ENCODE measurements at places on chromosomes 3 and 15. TPM values are rescaled to one million over a fixed set of nuclear protein-coding genes. Genes with fewer than 3 reads are reported as not detected.

CCR9 gene
- not detected for total RNA-seq

POPDC2 gene
- 0.34 TPM for total RNA-seq

CD96 gene
- not detected for total RNA-seq

CHST2 gene
- 22.9 TPM for total RNA-seq

KLHL40 gene
- total RNA-seq = not detected

ABI3BP gene
- total RNA-seq = 3.1 TPM

GOLGA6A gene
- 0.07 TPM for total RNA-seq

C2CD4A gene
- 3.0 TPM for total RNA-seq

IGSF11 gene
- 0.21 TPM for total RNA-seq

HGD gene
- total RNA-seq = 0.28 TPM

ABHD6 gene
- total RNA-seq = 9.9 TPM

NEO1 gene
- total RNA-seq = 65.9 TPM

TRIM42 gene
- total RNA-seq = not detected

UCN2 gene
- total RNA-seq = 2.4 TPM

CCRL2 gene
- total RNA-seq = not detected

CORO2B gene
- under 0.01 TPM for total RNA-seq

MNS1 gene
- total RNA-seq = not detected

ARNT2 gene
- 0.50 TPM for total RNA-seq

MASP1 gene
- 0.21 TPM for total RNA-seq

ITGA11 gene
- total RNA-seq = under 0.01 TPM

TPRG1 gene
- total RNA-seq = 0.34 TPM

PROS1 gene
- 19.1 TPM for total RNA-seq

HCN4 gene
- total RNA-seq = not detected

LHFPL4 gene
- under 0.01 TPM for total RNA-seq

TGFBR2 gene
- 26.7 TPM for total RNA-seq

GMPS gene
- 28.0 TPM for total RNA-seq

ATP1B3 gene
- total RNA-seq = 101 TPM

FBXO40 gene
- not detected for total RNA-seq

ST8SIA2 gene
- not detected for total RNA-seq

TICRR gene
- total RNA-seq = under 0.01 TPM

ANKUB1 gene
- total RNA-seq = 4.1 TPM

FAM3D gene
- total RNA-seq = 8.5 TPM

NUSAP1 gene
- total RNA-seq = 3.5 TPM

PYGO1 gene
- 2.8 TPM for total RNA-seq

C3orf49 gene
- not detected for total RNA-seq

KCNAB1 gene
- total RNA-seq = under 0.01 TPM

ZNF639 gene
- 62.2 TPM for total RNA-seq

XIRP1 gene
- not detected for total RNA-seq

CRTC3 gene
- total RNA-seq = 16.8 TPM

HTR3E gene
- total RNA-seq = not detected

ZNF662 gene
- 1.2 TPM for total RNA-seq

OSTN gene
- not detected for total RNA-seq

TMEM266 gene
- total RNA-seq = 0.34 TPM

DAPK2 gene
- total RNA-seq = 2.1 TPM

TMEM45A gene
- 8.5 TPM for total RNA-seq

POTEB gene
- not detected for total RNA-seq

CCR2 gene
- total RNA-seq = under 0.01 TPM

NDN gene
- 6.5 TPM for total RNA-seq
